ENCODE measurements at places on chromosomes 3 and 15.

- no peak for DNase-seq
These were observed 67.1 kb upstream of the SEC13 start for GRCh38 chr3:10387881-10388609.

- no peak for DNase-seq
These were observed 66.3 kb upstream of the HES1 start for GRCh38 chr3:194069421-194070219.

GRCh38 chr3:17040322-17040989 lies 155.7 kb downstream of the PLCL2 start:
- no peak for DNase-seq

- no peak for DNase-seq
These were observed 207.5 kb downstream of the PDCD6IP start for GRCh38 chr3:34005886-34006285.

GRCh38 chr15:26759986-26760385 lies 12.9 kb downstream of the GABRB3 start:
- DNase-seq, result no peak

GRCh38 chr15:65027593-65027992 lies 1.8 kb downstream of the MTFMT start:
- DNase-seq, result no peak

DNA sequence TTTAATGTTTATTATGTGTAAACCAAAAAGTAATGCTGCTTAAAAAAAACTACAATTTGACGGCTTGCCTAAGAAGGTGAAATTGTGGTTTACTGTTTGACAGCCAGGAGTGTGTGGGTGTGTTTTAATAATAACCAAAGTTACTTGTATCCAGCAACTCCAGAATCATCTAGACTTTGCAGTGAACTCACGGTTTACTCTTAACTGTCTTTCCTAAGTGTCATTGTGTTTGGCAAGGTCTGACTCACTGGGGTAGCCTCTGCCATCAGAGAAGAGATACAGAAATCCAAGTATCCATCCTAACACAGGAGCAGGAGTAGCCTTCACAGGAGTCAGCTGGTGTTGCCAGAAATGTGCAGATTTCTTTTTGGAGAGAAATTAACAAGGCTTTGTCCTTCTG lies 151.1 kb downstream of the CTNNB1 start:
- DNase-seq, result no peak

Data from stimulated activated CD4-positive, alpha-beta T cell treated with anti-CD3 and anti-CD28 coated beads, TNF-alpha, amount 100 ng/mL, for 24 hours (primary cell).